Dermis blood vessel endothelial cell (primary cell): ENCODE measurements at places on chromosomes 2 and 18. TPM values are rescaled to one million over a fixed set of nuclear protein-coding genes. Genes with fewer than 3 reads are reported as not detected.
A peak's percentile ranks its signal among the peaks of the same experiment; 100 is the strongest.

Gene NDUFV2
- total RNA-seq = 93.9 and 170 TPM in 2 replicates

Gene FAP
- 1.8 and 6.6 TPM in 2 replicates for total RNA-seq

Gene MROH2A
- total RNA-seq = not detected in 2 replicates

Gene NETO1
- total RNA-seq = not detected in 2 replicates

Gene KATNAL2
- 0.51 and 2.9 TPM in 2 replicates for total RNA-seq

Gene GALNT5
- total RNA-seq = under 0.01 and 0.09 TPM in 2 replicates

Gene REG3A
- not detected in 2 replicates for total RNA-seq

Gene PJVK
- 0.34 and 0.42 TPM in 2 replicates for total RNA-seq

Gene GKN2
- total RNA-seq = not detected in 2 replicates

Gene PARD6G
- 25.4 and 60.2 TPM in 2 replicates for total RNA-seq

Gene SIX3
- not detected in 2 replicates for total RNA-seq

Gene IHH
- total RNA-seq = not detected in 2 replicates

Gene IL36B
- not detected in 2 replicates for total RNA-seq

GRCh38 chr2:239286901-239287300 is 113.9 kb downstream of the HDAC4 start:
- peak; percentile 32 for DNase-seq

- no peak for DNase-seq
These were observed 9.4 kb downstream of the ZNF24 start for GRCh38 chr18:35334821-35335220.

DNA sequence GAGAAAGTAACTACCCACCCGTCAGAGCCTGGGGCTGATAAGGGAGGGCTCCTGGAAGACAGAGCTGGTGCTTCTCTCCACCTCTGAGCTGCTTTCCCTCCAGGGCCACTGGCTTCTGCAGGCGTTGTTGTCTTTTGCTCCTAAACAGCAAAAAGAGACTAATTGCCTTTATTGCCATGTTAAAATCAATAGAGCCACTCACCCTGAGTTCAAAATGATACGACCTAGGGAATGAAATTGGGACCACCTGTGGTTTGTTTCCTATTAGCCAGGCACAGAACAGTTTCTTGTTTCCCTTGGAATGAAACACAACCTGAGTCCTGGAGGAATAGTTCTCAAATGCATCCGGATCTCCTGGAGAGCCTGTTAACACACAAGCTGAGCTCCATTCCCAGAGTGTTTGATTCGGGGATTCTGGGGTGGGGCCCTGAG is 45.8 kb downstream of the TCF7L1 start:
- DNase-seq = no peak

GRCh38 chr2:136331226-136331625 is 213.3 kb upstream of the CXCR4 start:
- no peak for DNase-seq

DNA sequence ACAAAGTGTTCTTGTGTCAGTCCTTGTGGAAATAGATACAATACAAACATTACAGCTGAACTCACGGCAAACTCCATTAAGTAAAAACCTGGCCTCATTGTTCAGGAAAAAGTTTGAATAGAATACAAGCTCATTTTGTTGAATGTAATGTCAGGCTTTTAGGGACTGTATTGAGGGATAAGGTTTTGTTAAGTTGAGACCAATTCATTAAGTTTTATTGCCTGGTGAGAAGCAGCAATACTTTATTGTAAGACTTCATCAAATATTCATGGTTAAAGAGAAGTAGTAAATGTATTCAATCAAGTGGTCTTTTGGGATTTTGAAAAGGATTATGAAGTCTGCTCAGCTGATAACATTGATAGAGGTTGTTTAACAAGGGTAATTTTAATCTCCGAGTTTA is 35.4 kb upstream of the METAP1D start:
- DNase-seq = no peak

DNA sequence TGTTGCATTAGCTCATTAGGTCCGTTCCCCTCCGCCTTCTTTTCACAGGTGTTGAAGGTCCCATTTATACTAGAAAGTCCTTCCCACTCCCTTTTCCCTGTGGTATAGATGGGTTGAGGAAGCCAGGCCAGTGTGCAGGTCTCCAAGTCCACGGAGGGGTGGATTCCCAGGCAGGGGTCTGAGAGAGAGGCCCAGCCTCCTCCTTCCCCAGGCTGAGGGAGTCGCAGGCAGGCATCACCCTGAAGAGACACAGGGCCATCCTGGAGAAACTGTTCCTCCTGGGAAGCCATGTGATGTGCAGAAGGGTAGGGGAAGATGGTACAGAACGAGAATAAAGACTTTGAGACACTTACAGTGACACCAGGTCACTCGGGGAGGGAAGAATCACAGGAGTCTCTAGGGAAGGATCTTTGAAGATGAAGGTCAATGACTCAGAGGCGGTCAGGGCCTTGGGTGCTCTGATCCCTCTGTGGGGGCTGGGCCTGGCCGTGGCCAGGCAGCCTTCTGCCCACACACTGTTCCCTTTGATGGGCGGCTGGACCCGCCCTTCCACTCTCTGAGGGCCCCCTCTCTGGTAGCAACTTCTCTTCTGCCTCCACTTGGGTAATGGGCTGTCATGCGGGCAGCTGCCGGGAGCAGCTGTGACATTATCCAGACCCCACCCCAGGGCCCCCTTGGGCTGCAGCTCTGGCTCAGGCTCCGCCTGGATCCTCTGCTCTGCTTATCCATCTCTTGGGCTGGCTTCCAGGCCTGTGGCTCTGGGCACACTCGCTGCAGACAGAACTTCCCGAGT is 45.1 kb downstream of the RHOB start:
- DNase-seq = no peak

DNA sequence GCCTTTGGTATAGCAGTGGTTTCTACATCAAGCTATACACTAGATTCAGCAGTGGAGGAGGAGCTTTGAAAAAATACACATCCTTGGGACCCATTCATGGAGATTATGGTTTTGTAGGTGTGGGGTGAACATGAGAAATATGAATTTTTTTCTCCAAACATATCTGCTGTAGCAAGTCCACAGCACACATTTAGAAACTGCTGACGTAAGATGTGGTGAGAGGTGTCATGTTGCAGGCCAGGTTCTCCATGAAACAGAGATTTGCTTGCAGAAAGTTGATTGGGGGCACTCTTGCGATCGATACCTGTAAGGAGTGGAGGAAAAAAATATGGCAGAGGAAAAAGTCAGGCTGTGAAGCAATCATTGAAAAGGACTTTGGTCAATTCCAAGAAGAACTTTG is 67.9 kb downstream of the FASTKD2 start:
- DNase-seq = no peak

GRCh38 chr18:3710712-3711301 is 260.8 kb downstream of the TGIF1 start:
- DNase-seq = peak; percentile 95

GRCh38 chr2:166197446-166197845 is 69.6 kb upstream of the SCN1A start:
- DNase-seq = no peak

GRCh38 chr18:62875323-62875722 is 160.0 kb downstream of the PHLPP1 start:
- DNase-seq = no peak

DNA sequence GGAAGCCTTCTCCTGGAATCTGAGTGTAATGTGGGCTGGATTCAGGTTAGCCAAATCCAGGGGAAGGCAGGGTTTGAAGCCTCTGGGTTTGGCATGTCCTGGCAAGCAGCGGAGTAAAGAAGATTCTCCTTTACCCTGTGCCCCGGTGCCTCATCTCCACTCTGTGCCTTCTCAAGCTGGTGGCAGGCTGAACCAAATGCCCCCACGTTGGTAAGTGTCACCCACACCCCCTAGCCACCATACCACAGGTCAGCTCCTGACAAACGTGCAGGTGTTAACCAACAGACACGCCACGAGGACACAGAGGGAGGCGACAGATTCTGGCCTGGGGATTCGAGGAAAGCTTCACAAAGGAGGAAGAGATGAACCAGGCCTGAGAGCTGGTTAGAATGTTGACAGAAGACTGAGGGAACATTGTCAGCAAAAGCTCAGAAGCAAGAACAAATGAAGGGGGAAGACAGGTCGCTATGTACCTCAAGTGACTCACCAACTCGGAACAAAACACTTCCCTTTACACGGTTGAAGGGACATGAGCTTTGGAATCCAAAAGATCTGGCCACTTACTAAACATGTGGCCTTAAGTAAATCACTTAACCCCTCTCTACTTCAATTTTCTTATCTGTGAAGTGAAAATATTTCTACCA is 85.2 kb upstream of the LCLAT1 start:
- DNase-seq = peak; percentile 16

DNA sequence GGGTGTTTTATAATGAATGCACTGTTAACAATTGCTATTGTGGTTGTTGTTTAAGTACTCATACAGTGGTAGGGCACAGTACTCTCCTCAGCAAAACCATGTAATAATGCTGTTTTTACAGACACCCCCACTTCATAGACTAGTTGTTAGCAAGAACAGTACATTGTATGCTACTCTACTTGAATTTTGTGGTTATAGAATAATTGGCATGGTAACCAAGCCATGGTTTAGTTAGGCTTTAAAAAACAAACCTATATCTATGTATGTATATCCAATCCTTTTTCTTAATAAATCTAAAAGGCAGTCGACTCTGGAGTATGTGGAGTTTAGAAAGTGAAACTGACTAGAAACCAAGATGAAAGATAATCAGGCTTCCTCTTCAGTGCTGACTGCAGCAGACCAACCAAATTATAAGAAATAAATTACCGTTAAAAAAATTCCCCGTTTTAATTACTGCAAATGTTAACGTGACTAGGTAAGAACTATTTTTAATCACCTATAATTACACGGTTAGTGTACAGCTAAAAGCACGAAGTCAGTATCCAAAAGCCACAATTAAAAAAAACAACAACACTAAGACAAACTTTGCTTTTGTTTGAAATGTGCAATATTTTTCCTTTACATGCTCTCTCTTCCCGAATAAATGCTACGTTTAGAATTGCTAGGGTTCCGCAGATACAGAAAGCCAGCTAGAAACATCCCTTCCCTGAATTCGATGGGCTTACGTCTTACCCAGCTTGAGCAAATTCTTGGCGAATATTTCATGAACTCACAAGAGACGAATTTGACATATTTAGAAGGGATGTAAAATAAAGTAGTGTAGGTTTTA is 113.3 kb upstream of the SERTAD2 start:
- peak; percentile 60 for DNase-seq

GRCh38 chr18:5984245-5984644 is 88.9 kb upstream of the TMEM200C start:
- no peak for DNase-seq

DNA sequence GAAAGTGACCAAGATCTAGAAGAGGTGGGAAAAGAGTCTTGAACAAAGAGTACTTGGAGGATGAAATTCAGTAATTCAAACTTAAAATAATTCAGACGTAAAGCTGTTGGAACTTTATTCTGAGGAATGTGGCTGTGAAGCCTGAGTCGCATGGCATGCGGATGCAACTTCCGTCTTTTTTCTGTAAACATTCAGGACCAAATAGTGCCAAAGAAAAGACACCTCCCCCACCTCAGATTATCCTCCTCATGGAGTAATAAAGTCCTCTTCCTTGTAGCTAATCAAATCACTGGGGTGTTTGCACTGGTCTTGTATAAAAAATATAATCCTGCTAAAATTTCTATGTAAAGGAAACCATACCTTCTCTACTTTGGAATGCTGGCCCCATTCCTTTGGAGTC is 790.4 kb downstream of the TSN start:
- no peak for DNase-seq

GRCh38 chr2:30193104-30193681 is 38.1 kb upstream of the LBH start:
- no peak for DNase-seq

GRCh38 chr18:58231930-58232329 is 187.9 kb downstream of the NEDD4L start:
- DNase-seq = peak; percentile 52

GRCh38 chr18:10038268-10038667 is 124.5 kb downstream of the VAPA start:
- DNase-seq = no peak

DNA sequence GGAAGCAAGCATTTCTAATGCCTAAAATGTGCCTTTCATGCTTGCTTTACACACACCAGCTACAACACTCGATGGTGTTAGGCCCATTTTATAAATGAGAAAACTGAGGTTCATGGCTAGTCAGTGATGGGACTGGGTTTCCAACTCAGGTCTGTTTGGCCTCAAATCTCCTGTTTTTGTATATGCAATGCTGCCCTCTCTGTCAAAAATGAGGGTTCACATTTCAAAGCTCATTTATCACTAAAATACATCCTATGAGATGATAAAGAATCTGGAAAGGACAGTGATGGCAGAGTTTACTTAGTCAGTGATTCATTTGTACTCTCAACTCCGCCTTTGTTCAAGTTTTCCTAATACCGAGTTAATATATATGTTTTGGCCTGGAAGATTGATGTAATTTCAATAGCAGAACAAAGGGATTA is 92.3 kb downstream of the KCTD1 start:
- no peak for DNase-seq
